ENCODE measurements at places on chromosomes 5 and 9. TPM values are rescaled to one million over a fixed set of nuclear protein-coding genes. Genes with fewer than 3 reads are reported as not detected.

RMND5B gene
- total RNA-seq, result 23.6 TPM

PIP5KL1 gene
- total RNA-seq, result 1.1 TPM

DIRAS2 gene
- not detected for total RNA-seq

SPINK4 gene
- not detected for total RNA-seq

CDH10 gene
- 0.05 TPM for total RNA-seq

PPP2R2B gene
- not detected for total RNA-seq

OTULIN gene
- 19.9 TPM for total RNA-seq

POLR3G gene
- total RNA-seq, result 15.1 TPM

C9 gene
- total RNA-seq, result not detected

PCDHB4 gene
- total RNA-seq, result 0.06 TPM

MYMK gene
- not detected for total RNA-seq

TMEM171 gene
- 4.0 TPM for total RNA-seq

GLRA1 gene
- total RNA-seq, result not detected

SLC34A1 gene
- not detected for total RNA-seq

ZDHHC11 gene
- 15.8 TPM for total RNA-seq

PCDHB14 gene
- total RNA-seq, result 0.06 TPM

ITGA2 gene
- 10.3 TPM for total RNA-seq

SYNPO gene
- total RNA-seq, result 21.7 TPM

HSPB3 gene
- total RNA-seq, result 0.24 TPM

AFAP1L1 gene
- total RNA-seq, result 12.3 TPM

IRX1 gene
- not detected for total RNA-seq

FOXD4L6 gene
- 0.06 TPM for total RNA-seq

MZB1 gene
- not detected for total RNA-seq

ANXA1 gene
- total RNA-seq, result 1,167 TPM

SHB gene
- total RNA-seq, result 40.8 TPM

CCDC192 gene
- total RNA-seq, result not detected

OCLN gene
- total RNA-seq, result 9.0 TPM

HDHD3 gene
- total RNA-seq, result 24.8 TPM

GABRA1 gene
- not detected for total RNA-seq

CEL gene
- total RNA-seq, result 0.52 TPM

ZNF782 gene
- 2.4 TPM for total RNA-seq

NUP188 gene
- total RNA-seq, result 40.4 TPM

HTR4 gene
- not detected for total RNA-seq

SOX30 gene
- total RNA-seq, result not detected

PHF24 gene
- 0.09 TPM for total RNA-seq

CCL28 gene
- total RNA-seq, result 0.06 TPM

PRR16 gene
- total RNA-seq, result 0.05 TPM

FGF18 gene
- 3.2 TPM for total RNA-seq

CCL21 gene
- not detected for total RNA-seq

UNC13B gene
- total RNA-seq, result 10.8 TPM

TRAPPC13 gene
- 12.1 TPM for total RNA-seq

TLR4 gene
- 0.10 TPM for total RNA-seq
